ENCODE measurements at places on chromosomes 1 and 21. TPM values are rescaled to one million over a fixed set of nuclear protein-coding genes. Genes with fewer than 3 reads are reported as not detected.

The ETV3L gene
- polyA plus RNA-seq: not detected

The EXO1 gene
- polyA plus RNA-seq: 14.6 TPM

The RIPPLY3 gene
- 0.03 TPM for polyA plus RNA-seq

The NUP210L gene
- 0.08 TPM for polyA plus RNA-seq

The CADM3 gene
- not detected for polyA plus RNA-seq

The EBNA1BP2 gene
- 81.5 TPM for polyA plus RNA-seq

The PTGER3 gene
- polyA plus RNA-seq: 1.6 TPM

The FAAH gene
- polyA plus RNA-seq: 0.27 TPM

The OVAAL gene
- polyA plus RNA-seq: not detected
